Neural crest cell (in vitro differentiated cells): ENCODE measurements at places on chromosomes 3 and 15.

GRCh38 chr3:98855806-98856400, 45.6 kb downstream of the DCBLD2 start:
- no peak for DNase-seq

DNA sequence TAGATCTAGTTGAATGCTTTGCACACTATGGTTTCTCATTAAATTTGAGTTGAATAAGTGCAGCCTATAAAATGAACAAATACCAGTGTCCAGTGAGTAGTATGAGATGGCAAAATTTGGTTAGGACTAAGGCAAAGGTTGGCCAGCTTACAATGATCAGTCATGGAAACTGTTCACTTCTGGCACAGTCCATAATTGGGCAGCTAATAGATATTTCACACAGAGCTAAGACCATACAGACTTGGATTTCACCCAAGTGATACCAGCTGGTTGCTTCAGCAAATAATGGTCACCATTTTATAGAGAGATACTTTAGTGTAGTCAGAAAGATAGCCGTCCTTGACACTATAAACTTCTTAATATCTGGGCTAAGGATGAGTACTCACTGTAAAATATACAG, 15.7 kb downstream of the GAP43 start:
- DNase-seq: no peak

DNA sequence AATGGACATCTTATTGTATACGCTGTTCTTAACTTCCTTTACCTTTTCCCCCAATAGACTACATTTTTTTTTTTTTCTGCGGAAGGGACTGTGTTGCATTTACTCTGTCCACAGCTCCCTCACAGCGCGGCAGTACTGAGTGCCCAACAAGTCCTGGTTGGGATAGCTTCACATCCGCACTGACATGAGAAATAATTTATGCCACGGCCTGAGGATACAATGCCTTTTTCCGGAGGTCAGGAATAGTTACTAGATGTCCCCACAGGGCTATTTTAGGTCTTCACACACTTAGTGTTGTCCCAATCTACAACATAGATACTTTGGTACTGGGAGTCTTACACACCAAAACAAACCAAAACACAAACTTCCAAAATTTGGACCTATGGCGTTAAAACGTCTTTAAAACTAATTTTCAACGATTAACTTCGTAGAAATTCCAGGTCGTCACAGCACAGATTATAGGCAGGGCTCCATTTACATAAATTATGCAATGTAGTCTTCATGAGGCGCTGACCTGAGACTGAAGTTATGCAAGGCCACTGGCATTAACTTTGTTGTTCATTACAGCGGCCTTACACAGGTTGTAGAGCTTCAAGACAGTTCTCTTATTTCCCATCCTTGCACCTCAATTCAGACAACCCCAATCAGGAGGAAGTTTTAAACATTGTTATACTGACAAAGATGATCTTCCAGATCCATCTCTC, 989 bp upstream of the PPIB start:
- no peak for DNase-seq

GRCh38 chr3:25038271-25038670, 389.8 kb upstream of the RARB start:
- DNase-seq: no peak

- DNase-seq: no peak
Observed at GRCh38 chr3:196654735-196655090, 15.2 kb downstream of the NRROS start.

DNA sequence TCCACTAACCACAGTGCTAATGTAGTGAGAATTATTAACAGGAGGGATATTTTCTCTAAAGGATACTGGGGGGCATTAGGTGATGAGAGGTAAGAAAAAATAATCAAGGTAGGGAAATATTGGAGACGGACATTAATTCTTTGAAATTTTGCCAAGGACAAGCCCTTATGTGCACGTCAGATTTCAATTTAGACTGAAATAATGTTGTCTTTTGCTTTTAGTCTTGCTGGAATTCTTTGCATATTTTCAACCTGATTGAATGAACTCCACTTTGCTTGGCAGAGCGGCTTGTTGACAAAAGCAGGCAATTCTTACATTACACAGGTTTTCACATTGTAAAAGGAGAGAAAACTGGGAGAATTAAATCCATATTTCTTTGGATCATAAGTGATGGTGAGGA, 25.0 kb upstream of the C3orf52 start:
- no peak for DNase-seq

GRCh38 chr3:112930771-112931170, 44.1 kb downstream of the CD200R1 start:
- DNase-seq: no peak

GRCh38 chr3:23751212-23751723, 54.5 kb upstream of the UBE2E1 start:
- DNase-seq: no peak

- no peak for DNase-seq
Observed at GRCh38 chr3:171986176-171986575, 53.2 kb upstream of the FNDC3B start.

GRCh38 chr3:48765376-48765775, 48.4 kb upstream of the IP6K2 start:
- no peak for DNase-seq

DNA sequence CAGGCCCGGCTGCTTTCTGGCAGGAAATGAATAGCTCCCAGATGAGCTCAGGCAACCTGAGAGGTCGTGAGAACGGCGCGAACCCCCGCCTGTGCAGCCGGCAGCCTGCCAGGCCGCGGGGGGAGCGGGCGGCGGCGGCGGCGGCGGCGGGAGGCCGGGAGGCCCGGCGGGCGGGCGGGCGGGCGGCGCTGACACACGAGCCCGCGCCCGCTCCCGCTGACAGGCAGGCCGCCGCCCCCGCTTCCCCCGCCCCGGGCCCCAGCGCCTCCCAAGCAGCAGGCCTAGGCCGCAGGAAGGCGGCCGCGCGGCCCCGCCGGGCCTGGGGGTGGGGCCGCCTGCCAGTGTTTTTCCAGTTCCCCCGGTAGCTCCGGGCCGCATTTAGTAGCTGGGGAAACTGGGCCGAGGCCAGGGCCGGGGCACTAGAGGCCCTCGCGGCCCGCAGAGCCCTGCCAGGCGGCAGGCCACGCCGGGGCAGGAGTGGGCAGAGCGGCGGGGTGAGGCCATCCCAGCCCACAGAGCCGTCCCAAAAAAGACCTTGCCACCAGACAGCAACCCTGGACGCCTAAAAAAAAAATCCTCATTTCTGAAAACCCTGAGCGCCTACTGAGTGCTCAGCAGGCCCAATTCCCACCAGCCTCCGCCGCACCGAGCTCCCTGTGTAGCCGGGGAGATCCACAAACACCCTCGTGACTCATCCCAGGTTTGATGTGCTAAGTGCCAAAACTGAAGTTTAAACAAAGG, 5.6 kb downstream of the HES1 start:
- peak; percentile 64 for DNase-seq

DNA sequence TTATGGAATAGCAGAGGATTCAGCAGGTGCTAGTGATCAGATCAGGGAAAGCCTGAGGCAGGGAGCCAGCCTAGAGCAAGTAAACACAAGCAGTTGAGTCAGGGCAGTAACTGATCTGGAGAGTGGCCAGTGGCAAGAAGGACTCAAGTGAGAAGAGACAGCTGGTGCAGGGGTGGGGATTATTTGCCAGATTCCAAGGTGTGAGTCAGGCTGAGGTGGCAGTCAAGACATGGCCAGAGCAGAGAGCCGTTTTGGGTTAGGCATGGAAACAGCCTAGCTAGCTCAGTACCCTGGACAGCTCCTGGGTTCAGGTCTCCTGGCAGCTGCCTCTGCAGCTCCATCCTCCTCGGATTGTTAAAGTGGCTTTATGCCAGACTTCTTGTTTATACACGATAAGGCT, 281.9 kb upstream of the ONECUT1 start:
- peak; percentile 78 for DNase-seq

GRCh38 chr15:89623165-89623564, 32.1 kb downstream of the KIF7 start:
- DNase-seq: no peak

- DNase-seq: no peak
Observed at GRCh38 chr3:194045289-194045688, 90.7 kb upstream of the HES1 start.

DNA sequence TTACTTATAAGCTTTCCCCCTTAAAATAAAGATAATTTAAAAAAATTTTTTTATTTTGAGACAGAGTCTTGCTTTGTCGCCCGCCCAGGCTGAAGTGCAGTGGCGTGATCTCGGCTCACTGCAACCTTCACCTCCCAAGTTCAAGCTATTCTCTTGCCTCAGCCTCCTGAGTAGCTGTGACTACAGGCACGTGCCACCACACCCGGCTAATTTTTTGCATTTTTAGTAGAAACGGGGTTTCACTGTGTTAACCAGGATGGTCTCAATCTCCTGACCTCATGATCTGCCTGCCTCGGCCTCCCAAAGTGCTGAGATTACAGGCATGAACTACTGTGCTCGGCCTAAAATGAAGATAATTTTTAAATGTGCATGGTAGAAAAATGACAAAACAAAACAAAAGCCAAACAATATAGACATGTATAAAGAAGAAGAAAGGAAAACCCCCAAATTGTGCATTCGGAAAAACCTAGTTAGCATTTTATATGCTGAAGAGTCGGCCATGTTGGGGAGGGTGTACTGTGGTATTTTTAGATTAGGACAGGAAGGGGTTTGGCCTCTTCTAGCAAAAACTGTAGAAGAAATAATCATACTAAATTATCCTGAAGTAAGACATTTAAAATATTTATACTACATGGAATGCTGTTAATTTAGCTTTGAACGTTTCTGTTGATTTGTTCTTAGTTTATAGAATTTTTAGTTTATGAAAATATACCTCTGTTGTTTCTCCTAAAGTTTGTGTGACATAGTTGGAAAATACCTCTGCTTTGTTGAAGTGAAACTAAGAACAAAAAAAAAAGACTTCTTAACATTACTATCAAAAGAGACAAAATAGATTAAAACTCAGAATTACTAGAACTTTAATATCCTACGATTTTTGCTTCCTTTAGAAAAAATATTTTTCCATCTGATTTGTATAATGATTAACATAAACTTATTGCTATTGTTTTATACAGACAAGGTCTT, 7.4 kb downstream of the APPL1 start:
- DNase-seq: no peak

- no peak for DNase-seq
Observed at GRCh38 chr3:189275852-189276251, 104.1 kb downstream of the TPRG1 start.

DNA sequence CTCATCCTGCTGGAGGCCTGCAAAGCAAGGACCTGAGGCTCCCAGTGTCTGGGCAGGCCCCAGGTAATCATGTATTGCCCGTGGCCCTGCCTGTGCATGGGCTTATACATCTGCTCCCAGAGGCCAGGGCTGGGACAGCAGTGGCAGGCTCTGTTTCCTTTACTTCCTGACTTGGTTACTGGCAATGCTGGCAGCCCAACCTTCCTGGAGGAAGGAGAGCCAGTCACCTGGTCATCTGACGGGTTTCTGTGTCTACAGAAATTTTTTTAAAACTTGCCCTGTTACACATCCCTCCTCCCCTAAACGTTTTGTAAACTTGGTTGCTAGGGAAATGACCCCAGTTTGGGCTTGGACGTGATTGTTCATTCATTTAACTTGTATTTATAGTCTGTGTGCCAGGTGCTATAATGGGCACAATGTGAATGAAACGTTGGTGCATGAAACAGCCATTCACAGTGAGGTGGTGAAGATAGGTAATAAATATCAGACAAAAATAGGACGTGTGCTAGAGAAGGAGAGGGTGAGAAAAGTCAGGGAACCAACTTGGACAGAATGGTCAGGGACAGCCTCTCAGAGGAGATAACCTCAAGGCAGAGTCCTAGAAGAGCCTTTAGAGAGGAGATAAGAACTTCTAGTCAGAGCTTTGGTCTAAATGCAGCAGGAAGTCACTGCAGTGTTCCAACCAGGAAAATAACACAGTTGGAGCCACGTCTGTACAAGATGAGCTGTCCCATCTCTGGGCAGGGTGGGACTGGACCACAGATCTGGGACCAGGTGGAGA, 14.1 kb downstream of the TEX264 start:
- DNase-seq: no peak

DNA sequence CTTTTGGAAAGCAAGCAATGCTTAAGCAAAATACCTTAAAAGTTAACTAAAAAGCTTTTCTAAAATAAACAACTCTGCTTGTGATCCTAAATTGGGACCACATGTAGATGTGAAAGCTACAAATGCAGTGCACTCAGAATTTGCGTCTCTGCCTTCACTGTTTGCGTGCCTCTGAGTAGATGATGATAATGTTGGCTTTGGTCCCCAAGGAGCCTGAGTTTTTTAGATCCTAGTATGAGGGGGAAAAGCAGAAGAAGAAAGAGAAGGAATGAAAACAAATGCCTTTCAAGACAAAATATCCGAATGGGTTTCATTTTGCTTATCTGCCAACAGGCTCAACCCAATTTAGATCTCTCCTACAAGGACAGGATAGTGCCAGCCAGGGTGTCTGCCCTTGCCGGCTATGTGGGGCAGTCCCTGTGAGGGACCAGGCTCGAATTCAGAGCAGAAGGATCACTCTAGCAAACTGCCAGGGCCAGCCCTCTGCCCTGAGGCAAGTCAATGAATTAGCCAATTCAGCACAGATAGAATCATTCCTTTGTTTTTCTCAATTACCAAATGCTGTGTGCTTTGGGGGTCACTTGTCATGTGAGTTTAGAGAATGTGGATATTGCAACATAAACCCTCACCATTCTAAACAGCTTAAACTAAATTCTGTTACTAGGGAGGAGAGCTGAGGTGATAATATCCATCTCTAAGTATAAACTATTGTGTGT, 28.5 kb downstream of the SCG5 start:
- peak; percentile 45 for DNase-seq

DNA sequence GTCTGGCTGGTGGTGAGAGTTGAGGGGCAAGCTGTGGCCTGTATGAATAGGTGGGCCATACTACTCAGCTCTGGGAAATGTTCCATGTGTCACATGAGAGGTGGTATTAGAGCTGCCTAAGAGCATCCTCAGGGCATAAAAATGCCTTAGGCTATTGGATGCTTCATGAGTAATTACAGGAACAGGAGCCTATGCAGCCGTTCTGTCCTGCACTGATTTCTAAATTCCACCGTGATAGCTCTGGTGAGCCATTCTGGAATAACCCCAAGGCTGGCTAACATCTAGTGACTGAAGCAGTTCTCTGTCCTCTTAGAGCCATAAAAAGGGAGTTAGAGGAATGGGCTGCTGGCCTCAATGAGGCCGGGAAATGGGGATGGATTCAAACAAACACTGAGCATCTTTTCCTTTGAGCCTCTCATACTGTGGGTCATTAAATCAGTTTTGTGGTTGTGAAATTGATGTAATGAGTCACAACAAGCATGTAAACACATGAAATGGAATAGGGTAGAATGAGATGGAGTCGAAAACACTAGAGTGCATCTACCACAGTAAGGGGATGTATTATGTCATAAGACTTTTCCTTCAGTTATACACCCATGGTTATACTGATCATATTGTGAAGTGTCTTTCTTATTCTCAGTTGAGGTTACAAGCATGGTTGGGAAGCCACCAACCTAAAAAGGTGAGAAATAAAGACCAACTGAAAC, 41.0 kb downstream of the DGKG start:
- no peak for DNase-seq

- no peak for DNase-seq
Observed at GRCh38 chr3:72157748-72158638, 373.0 kb upstream of the PROK2 start.

GRCh38 chr3:122322095-122323075, 2.7 kb upstream of the CSTA start:
- no peak for DNase-seq
